NCI-H2081 (cell line): ENCODE measurements at places on chromosomes 12 and 14.

DNA sequence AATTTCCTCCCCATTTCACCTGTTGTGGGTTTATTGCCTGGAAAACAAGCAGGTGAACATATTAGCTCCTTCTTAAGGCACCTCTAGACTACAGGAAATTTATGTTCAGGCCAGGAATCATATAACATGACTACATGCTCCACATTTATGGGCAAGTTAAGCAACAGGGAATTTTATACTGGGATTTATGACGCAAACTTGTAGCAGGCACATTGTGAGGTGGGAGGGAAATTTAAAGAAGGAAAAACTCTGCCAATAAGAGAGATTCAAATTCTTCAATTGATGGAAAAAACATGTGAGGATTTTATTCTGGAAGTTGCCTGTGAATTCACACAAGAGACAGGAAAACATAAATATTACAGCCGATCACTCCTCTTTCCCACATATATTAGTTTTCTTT lies 93.9 kb downstream of the TBC1D30 start:
- DNase-seq, result no peak

GRCh38 chr12:111569363-111570083 lies 29.6 kb downstream of the ATXN2 start:
- no peak for DNase-seq

GRCh38 chr12:109763201-109763841 lies 49.7 kb downstream of the FAM222A start:
- DNase-seq, result no peak

- DNase-seq, result no peak
These were observed 150.8 kb downstream of the TTC8 start for GRCh38 chr14:88975043-88975830.

DNA sequence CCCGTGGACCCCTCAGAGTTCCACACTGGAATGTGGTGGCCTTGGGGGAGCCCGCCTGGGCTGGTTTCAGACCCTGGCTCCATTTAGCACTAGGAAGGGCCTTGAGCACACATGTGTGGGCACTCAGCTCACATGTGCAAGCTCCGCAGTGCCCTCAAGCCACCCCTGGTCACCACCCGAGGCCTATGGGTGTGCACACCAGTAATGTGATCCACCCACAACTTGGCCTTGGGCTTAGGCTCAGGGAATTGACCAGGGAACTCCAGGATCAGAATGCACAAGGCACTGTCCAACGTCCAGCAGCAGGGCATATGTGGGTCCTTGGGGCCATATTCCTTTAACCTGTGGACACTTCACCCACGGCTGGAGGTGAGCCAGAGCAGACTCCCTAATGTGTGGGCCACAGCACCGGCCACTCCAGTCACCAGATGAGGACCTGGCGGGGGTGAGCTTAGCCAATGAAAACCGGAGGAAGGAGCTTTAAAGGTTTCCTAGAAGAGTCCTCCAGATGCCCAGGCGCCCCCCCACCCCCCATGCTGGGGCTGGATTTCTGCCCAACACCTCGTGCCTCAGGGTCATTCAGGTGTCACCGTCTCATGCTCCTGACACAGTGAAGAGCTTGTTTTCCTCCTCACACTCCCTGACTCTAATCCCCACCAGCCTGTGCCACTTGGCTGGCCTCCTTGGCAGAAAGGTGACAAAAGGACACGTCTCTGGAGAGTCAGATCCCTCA lies 209.2 kb downstream of the ZFP36L1 start:
- DNase-seq, result no peak

DNA sequence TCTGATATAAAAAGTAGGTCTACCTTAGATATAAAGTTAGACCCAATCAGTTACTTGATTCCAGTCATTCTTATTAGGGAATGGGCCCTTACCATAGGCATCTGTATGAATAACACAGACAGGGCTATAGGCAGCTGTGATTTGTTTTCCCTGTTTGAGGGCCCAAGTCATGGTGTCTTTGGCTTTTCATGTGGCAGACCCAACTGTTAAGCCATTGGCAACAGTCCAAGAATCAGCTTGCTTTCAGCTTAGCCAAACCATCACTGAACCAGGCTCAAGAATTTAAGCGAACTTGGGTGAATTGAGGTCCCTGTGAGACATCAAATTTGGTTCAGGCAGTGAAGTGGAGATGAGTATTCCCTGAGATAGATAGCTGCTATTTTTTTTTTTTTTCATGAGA lies 111.2 kb downstream of the LRRIQ1 start:
- no peak for DNase-seq

DNA sequence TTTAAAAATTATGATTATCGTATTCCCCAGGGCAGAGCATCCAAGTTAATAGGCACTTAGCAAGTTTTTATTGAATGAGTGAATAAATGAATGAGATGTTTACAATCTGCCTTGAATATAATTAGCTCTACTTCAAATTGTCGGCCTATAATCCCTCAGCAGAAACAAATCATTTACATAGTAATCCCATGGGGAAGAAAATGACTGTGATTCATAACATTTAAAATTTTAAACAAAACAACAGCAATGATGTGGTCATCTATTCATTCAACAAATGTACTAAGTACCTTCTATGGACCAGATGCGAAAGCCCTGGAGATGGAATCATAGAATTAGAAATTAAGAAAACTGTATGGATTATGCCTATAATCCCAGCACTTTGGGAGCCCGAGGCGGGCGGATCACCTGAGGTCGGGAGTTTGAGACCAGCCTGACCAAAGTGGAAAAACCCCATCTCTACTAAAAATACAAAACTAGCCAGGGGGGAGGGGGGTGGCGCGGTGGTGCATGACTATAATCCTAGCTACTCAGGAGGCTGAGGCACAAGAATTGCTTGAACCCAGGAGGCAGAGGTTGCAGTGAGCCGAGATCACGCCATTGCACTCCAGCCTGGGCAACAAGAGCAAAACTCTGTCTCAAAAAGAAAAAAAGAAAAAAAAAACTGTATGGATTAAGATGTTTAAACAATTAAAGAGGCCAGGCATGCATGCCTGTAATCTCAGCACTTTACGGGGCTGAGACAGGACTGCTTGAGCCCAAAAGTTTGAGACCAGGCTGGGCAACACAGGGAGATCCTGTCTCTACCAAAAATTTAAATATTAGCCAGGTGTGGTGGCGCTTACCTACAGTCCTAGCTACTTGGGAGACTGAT lies 17.7 kb upstream of the MDM2 start:
- DNase-seq, result no peak

DNA sequence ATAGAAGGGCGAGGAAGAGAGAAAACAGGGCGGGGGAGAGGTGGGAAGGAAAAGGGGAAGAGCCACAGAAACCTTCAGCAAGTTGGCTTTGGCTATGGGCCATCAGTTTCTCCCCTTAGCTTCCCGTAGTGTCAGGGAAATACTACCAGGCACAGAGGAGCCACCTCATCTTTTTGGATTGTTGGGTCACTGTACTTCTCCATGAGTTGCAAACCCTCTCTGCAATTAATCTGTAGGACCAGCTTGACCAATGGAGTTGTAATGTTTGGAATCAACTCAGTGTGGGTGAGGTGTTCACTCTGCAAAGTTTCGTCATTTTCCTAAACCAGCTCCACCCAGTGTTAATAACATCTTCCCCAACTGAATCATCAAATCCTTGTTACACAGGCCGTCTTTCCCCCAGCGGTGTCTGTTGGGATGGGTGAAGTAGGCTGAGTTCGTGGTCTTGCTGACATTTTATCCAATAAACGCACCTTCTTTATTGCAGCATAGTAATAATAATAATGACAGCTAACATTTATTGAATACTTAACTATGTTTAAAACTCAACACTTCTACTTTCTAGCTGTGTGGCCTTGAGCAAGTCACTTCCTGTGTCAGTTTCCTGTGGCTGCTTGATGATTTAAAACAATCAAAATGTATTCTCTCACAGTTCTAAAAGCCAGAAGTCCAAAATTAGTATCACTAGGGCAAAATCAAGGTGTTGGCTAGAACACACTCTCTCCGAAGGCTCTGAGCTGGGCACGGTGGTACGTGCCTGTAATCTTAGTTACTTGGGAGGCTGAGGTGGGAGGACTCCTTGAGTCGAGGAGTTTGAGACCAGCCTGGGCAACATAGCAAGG lies 8.1 kb upstream of the GLTP start:
- no peak for DNase-seq

GRCh38 chr14:82362452-82362851 lies 828.8 kb upstream of the SEL1L start:
- no peak for DNase-seq

DNA sequence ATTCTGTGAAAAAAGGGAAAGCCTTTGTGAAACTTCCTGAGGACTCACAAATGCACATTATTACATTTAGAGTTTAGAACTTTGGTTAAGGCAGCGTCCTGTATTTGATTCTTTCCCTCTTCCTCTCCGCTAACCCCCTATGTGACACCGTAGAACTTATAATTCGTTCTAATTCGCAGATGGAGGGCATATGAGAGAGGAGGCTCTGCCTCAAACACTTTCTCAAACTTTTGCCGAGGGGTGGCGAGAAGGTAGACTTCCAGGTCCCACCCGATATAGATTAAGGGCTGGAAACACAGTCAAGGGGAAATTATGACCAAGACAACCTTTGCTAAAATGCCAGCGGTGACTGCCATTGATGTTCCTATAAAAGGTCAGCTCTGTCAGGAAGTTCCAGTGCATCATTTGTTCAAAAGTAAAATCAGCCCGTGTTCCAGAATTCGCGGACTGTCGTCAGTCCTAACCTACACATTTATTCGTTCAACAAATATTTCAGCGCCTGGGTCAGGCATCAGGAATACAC lies 904 bp upstream of the PAPOLA start:
- DNase-seq, result no peak
